ENCODE measurements at places on chromosomes 13 and 19. TPM values are rescaled to one million over a fixed set of nuclear protein-coding genes. Genes with fewer than 3 reads are reported as not detected.
A peak's percentile ranks its signal among the peaks of the same experiment; 100 is the strongest.

NBEA gene
- polyA plus RNA-seq: 3.0 TPM

KANK2 gene
- 41.7 TPM for polyA plus RNA-seq

ZNF865 gene
- polyA plus RNA-seq: 4.0 TPM

- H3K4me1 ChIP-seq: no peaks in the 10 kb centered on the region
- H3K27me3 ChIP-seq: no peaks in the 10 kb centered on the region
- no peaks in the 10 kb centered on the region for H3K36me3 ChIP-seq
- no peak overlapping the region for H3K4me3 ChIP-seq
- DNase-seq: no peak
Observed at GRCh38 chr13:52104624-52105023, 24.2 kb downstream of the NEK5 start.

DNA sequence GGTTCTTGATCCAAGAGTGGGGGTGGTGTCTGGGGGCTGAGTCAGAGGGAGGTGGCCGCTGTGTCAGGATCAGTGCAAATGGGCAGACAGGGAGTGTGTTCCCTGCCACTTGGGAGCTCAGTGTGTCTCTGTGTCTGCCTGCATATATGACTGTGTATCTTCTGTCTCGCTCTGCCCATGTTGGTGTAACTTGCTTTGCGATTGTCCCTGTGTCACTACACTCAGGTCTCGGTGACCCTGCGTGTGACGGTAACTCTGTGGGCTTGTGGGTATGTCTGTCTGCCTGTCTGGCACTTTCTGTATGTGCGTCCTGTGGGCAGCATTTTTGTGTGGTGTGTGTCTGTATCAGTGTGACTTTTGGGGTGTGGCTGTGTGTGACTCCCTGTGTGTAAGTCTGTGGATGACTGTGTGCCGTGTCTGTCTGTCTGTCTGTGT is 8.2 kb upstream of the ERFL start:
- H3K4me1 ChIP-seq: peaks cover 2% of the 10 kb centered on the region
- H3K27me3 ChIP-seq: peaks cover 50% of the 10 kb centered on the region
- H3K36me3 ChIP-seq: no peaks in the 10 kb centered on the region
- H3K27ac ChIP-seq: no peak overlapping the region
- DNase-seq: no peak

DNA sequence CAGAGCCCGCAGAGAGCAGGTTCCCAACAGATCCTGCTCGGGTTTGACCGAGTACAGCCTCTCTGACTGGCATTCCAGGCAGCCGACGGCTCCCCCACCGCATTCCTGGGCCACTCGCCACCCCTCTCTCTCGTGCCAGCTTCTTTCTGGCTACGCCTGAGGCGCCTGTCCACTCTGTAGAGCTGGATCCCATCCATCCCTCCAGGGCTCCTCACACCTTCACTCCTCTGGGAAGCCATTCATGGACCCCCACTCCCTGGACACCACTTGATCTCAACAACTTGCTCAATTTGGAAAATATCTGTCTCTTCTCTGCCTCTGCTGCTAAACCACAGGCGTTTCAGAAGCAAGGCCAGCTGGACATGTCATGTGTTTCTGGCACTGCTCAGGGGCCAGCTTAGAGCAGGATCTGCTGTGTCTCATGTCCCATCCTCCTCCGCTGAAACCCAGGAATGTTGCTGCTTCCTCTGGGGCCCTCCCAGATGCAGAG is 30.6 kb upstream of the ATP1A3 start:
- H3K27ac ChIP-seq: no peak overlapping the region
- H3K4me1 ChIP-seq: no peaks in the 10 kb centered on the region
- no peak for DNase-seq
- H3K36me3 ChIP-seq: no peaks in the 10 kb centered on the region

- DNase-seq: no peak
- H3K4me1 ChIP-seq: peaks cover 27% of the 10 kb centered on the region
- no peak overlapping the region for H3K4me3 ChIP-seq
Observed at GRCh38 chr13:41833201-41833600, 127.7 kb downstream of the VWA8 start.

- H3K4me3 ChIP-seq: no peak overlapping the region
- H3K27me3 ChIP-seq: no peaks in the 10 kb centered on the region
- H3K4me1 ChIP-seq: no peaks in the 10 kb centered on the region
- no peak overlapping the region for H3K27ac ChIP-seq
Observed at GRCh38 chr19:30932854-30933253, 416.4 kb downstream of the TSHZ3 start.

ALOX5AP gene
- polyA plus RNA-seq: 1.4 TPM

GRCh38 chr13:34897220-34897619 is 44.9 kb upstream of the NBEA start:
- H3K27me3 ChIP-seq: peaks cover 2% of the 10 kb centered on the region
- DNase-seq: no peak
- H3K36me3 ChIP-seq: no peaks in the 10 kb centered on the region
- H3K27ac ChIP-seq: no peak overlapping the region
- no peak overlapping the region for H3K4me3 ChIP-seq

LTBP4 gene
- 25.9 TPM for polyA plus RNA-seq

DNA sequence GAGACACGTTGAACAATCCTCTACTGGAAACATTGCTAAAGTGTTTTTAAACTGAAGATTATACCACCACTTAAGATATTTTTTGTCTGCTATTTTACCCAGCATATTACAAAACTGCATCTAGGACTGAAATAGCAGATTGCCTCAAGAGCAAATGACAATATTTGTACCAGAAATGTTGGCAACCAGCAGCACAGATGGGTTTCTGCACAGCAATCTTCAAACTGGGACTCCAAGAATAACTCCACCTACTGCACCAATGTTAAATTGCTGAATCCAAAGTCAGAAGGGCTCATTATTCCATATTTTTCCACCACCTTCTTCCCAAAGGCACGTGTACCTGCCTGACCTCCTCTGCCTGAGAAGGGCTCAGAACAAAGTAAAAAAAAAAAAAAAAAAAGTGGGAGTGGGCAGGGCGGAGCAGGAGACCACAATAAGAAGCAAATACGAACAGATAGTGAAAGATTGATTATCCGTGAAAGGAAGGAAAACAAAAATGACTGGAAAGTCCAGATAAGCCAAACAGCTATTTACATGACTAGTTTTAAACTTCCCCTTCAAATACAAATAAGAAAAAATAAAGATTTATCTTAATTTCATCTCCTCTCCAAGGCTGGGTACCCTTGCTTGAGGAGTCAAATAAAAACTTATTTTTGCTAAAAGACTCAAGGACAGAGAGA is 79.4 kb downstream of the FOXO1 start:
- H3K36me3 ChIP-seq: no peaks in the 10 kb centered on the region
- H3K4me3 ChIP-seq: no peak overlapping the region
- peak; percentile 45 for DNase-seq
- peaks cover 71% of the 10 kb centered on the region for H3K4me1 ChIP-seq

ZIC2 gene
- polyA plus RNA-seq: 0.03 TPM

- no peaks in the 10 kb centered on the region for H3K27me3 ChIP-seq
- no peak overlapping the region for H3K4me3 ChIP-seq
- H3K36me3 ChIP-seq: no peaks in the 10 kb centered on the region
- no peak overlapping the region for H3K27ac ChIP-seq
- DNase-seq: no peak
Observed at GRCh38 chr19:45996933-45997332, 1.7 kb downstream of the CCDC61 start.

DNA sequence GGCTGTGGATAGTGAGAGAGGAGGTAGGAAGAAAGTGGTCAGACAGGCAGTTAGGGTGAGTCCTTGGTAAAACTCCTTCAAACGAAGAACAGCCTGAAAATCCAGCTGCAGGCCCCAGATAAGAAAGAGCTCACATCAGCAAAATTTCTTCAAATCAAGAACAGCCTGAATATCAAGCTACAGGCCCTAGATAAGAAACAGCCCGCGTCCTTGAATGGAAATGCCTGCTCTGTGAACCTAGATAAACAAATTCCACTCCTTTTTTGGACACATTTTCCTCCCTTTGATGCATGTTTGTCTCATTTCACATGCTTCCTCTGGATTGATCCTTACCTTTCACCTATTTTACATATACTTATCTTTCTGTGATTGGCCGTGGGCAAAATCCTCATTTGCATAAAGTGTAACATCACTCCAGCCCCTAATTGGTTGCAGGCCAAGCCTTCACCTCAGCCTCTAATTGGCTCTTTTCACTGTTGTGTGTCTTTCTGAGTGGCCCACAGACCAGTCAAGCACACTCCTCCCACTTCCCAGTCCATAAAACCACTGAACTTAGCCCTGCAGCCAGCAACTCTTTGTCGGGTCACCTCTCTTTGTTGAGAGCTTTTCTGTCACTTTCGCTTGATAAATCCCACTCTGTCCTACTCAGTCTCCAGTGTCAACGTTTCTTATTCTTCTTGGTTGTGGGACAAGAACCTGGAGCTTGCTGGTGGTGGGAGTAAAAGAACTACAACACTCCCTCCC is 6.0 kb upstream of the SULT2A1 start:
- no peak overlapping the region for H3K27ac ChIP-seq
- no peak overlapping the region for H3K4me3 ChIP-seq
- peak; percentile 45 for DNase-seq
- no peaks in the 10 kb centered on the region for H3K36me3 ChIP-seq

DNA sequence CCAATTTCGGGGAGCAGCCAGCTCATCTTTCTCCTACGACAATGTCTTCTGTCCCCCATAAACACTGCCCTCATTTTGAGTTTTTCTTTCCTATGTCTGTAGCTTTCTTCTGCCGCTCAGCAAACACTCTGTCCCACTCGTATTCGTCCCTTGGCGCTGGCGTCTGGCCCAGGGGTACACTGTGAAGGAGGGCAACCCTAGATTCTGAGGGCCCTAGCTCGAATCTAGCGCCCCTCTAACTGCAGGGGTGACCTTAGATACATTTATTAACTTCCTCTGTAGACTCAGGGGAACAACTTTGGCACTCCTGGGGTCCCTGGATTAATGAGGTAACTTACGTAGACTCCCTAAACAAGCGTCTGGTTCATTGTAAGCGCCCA is 677 bp upstream of the LRCH1 start:
- peaks cover 25% of the 10 kb centered on the region for H3K4me1 ChIP-seq
- no peaks in the 10 kb centered on the region for H3K27me3 ChIP-seq
- peak overlapping the region; percentile 63 for H3K4me3 ChIP-seq
- peak overlapping the region; percentile 65 for H3K27ac ChIP-seq
- no peaks in the 10 kb centered on the region for H3K36me3 ChIP-seq

ZNF726 gene
- polyA plus RNA-seq: 3.8 TPM

GRCh38 chr13:45492538-45492937 is 27.8 kb downstream of the COG3 start:
- H3K4me3 ChIP-seq: no peak overlapping the region
- H3K27me3 ChIP-seq: no peaks in the 10 kb centered on the region
- peaks cover 8% of the 10 kb centered on the region for H3K36me3 ChIP-seq
- no peaks in the 10 kb centered on the region for H3K4me1 ChIP-seq
- DNase-seq: no peak

DNA sequence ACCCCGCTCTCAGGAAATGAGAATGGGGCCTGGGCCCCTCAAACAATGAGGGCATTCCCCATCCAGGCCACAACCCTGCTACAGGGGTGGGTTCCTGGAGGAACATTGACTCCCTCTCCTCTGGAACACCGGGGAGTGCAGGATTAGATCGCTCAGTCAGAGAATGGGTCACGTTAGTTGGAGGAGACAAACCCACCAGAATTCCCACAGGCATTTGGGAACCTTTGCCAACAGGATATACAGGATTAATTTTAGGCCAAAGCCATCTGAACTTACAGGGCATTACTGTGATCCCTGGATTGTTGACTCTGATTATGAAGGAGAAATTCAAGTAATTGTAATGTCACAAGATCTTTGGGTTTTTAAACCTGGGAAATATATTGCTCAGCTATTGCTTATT is 2.6 kb downstream of the ERVK3-1 start:
- H3K27me3 ChIP-seq: no peaks in the 10 kb centered on the region
- no peak overlapping the region for H3K4me3 ChIP-seq
- H3K36me3 ChIP-seq: no peaks in the 10 kb centered on the region
- H3K27ac ChIP-seq: no peak overlapping the region

DNA sequence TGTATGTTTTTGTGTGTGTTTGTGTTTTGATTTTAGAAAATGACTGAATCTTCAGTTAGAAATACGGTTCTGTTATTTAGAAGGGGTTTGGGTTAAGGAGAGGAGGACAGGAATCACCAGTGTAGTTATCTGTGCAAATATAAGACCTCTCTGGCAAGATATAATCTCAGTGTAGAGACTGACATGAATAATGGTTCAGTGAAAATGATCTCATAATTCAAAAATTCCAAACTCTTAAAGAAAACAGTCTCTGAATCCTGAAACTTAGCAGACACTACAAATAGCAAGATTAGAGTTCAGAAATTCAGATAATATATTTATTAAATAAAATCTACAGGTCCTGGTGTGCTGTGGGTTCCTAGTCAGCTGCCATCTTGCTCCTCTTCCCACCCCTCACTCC is 73.5 kb downstream of the PDS5B start:
- H3K4me3 ChIP-seq: no peak overlapping the region
- H3K27me3 ChIP-seq: no peaks in the 10 kb centered on the region
- H3K27ac ChIP-seq: no peak overlapping the region
- DNase-seq: peak; percentile 17
